Posterior cingulate gyrus (tissue), 11 donors: ENCODE measurements at places on chromosomes 2 and 18.

DNA sequence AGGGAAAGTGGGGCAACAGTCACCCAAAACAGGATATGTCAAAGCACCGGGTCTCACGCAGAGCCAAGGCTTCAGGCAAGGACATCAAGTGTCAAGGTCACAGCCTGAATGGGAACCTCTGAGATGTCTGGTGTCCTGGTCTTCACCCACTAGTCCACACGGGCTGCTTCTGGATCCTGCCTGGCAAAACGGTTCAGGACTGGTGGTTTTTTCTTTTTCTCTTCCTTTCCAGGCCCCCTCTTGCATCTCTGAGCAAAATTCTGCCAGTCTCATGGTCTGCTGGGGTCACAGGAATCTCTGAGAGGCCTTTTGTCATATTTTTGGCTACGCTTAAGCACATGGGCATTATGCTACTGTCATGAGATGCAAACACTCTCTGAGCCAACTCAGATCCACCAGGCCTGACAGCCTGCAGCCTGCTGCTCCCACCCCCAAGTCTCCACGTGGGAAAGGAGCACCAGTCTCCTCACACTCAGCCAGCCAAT is 518.2 kb upstream of the ZEB2 start:
- peak; percentile 82 for DNase-seq

DNA sequence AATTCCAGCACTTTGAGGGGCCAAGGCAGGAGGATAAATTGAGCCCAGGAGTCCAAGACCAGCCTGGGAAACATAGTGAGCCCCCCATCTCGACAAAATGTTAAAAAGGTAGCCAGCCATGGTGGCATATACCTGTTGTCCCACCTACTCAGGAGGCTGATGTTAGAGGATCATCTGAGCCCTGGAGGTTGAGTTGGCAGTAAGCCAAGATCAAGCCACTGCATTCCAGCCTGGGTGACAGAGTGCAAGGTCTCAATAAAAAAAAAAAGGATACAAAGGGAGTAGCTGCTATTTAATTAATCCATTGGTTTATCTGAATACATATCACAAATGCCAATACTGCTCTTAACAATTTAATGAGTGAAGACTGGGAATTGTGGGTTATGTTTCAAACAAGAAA is 327.8 kb downstream of the CPS1 start:
- no peak for DNase-seq

DNA sequence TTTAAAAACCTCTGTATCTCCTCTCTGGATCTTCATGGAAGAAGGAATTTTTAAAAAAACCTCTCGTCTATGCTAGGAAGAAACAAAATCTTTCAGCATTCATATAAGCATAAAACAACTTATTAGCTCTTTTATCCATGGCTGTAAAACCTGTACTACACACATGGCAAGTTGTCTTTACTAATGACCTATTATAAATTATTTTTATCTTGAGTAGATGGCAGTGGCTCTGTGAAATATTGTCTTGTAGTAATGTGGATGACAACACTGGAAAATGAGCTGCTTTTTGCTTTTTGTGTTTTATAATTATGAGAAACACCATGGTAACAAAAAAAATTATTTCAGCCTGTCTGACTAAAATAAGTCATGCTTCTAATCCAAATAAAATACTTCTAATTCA is 18.9 kb downstream of the PHLPP1 start:
- no peak for DNase-seq

DNA sequence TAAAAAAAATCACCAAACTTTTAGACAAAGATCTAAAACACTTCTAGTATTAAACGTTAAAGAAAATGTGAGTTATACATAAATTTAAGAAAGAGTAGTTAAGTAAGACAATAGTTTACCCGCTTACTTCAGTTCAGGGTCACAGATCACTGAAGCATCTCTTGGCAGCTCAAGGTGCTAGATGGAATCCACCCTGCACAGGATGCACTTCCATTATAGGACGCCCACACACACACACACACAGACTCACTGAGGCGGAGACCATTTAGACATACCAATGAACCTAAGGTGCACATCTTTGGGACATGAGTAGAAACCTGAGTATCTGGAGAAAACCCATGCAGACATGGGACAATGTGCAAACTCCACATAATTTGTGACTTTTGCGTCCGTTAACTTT is 630.6 kb upstream of the ZNF804A start:
- DNase-seq = no peak

GRCh38 chr2:20781656-20782265 is 41.1 kb downstream of the LDAH start:
- DNase-seq = no peak

DNA sequence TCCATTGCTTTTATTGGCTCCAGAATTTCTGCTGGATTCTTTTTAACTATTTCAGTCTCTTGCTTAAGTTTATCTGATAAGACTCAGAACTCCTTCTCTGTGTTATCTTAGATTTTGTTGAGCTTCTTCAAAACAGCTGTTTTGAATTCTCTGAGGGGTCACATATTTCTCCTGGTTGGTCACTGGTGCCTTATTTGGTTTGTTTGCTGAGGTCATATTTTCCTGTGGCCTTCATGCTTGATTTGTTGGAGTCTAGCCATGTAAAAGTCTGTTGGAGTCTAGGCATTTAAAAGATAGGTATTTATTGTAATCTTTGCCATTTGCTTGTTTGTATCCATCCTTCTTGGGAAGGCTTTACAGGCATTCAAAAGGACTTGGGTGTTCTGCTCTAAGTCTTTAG is 398.7 kb downstream of the DSEL start:
- no peak for DNase-seq

GRCh38 chr2:74714691-74715080 is 60.6 kb downstream of the SEMA4F start:
- DNase-seq = no peak

GRCh38 chr18:31634331-31634713 is 42.6 kb downstream of the TTR start:
- no peak for DNase-seq

- peak; percentile 72 for DNase-seq
Measured at GRCh38 chr2:148926981-148927401, 52.0 kb downstream of the KIF5C start.

DNA sequence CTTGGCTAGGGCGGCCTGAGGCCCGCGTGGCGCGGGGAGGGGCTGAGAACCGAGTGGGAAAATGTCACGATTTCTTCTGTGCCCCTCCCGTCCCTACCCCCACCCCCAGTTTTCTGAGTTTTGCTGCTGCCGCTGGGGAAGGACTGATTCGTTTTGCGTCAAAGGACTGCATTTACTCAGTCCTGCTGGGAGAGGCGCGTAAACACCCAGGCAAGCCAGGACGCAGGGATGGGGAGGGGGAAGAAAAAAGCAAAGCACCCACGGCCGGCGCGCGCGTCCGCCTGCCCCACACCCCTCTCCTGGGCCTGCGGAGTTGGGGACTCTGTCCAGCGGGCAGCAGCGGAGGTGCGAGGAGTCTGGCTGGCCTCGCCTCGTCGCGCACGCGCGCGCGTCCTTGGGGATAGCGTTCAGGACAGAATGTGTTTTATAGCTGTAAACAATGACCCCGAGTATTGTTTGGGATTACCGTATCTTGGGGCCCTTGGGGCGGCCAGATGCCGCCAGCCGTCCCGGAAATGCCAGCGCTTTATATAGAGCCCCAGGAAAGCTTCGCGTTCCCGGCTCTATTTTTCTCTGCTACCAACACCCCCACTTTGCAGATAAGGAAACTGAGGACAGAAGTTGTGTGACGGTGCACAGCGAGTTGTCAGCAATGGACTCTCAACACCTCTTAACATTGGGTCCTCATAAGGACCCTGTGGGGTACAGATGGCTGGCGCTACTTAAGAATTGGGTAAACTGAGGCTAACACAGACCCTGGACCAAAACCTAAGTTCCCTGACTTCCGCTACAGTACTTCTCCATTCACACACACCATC is 1.7 kb upstream of the FOSL2 start:
- DNase-seq = peak; percentile 61

- DNase-seq = no peak
Measured at GRCh38 chr18:3095921-3096320, 83.0 kb upstream of the LPIN2 start.

- DNase-seq = no peak
Measured at GRCh38 chr2:186641807-186642321, 52.0 kb upstream of the FAM171B start.

DNA sequence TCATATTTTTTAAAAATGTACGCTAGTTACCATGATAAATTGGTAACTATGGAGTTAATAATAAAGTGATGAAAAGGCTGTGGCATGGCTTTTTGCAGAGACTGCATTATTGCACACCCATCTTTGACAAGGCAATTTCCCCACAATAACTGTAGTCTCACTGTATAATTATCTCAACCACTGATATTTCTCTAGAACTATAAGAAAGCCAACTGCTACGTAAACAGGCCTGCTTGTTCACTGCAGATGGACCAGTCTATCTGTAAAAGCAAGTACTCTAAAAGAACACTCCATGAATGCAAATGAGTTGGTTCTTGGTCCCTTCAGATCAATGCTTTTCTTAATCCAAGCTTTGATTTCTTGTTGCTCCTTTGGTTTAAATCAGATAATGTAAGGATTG is 218.7 kb downstream of the RBM43 start:
- DNase-seq = no peak

GRCh38 chr2:232522623-232523401 is 2.6 kb downstream of the PRSS56 start:
- no peak for DNase-seq

DNA sequence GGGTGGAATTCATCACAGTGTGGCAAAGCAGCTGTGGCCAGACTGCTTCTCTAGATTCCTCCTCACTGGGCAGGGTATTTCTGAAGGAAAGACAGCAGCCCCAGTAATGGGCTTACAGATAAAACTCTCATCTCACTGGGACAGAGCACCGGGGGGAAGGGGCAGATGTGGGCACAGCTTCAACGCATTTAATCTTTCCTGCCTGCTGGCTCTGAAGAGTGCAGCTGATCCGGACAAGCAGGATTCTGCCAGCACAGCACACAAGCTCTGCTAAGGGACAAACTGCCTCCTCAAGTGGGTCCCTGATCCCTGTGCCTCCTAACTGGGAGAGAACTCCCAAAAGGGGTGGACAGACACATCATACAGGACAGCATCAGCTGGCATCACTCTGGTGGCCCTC is 779.9 kb upstream of the CNTNAP5 start:
- DNase-seq = no peak

DNA sequence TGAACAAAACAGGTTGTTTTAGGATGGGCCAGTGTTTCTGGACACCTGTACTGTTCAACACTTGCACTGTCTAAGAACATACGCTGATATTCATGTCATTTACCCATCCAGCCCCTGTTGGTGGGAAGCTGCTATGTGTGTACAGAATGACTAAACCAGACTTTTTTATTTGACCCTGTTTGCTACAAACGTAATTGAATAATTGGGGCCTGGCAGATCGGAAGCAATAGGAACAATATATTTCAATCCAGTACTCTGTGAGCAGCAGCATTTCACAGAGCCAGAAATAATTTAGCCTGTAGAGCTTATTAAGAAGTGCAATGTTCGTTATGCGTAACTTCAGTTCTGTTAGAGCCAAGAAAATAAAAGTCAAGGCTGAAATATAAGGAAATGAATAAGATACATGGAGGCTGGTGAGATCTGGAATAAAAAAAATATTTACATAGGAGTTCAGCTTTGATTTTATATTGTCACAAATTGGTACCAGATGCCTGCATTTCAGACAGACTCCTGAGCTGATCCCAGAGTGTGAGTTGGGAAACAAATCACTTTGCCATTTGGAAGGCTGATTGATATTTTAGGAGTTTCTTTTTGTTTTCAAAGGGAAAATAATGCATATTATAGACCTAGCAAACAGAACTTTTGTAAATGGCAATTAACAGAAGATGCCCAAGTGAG is 19.7 kb downstream of the CABLES1 start:
- no peak for DNase-seq

DNA sequence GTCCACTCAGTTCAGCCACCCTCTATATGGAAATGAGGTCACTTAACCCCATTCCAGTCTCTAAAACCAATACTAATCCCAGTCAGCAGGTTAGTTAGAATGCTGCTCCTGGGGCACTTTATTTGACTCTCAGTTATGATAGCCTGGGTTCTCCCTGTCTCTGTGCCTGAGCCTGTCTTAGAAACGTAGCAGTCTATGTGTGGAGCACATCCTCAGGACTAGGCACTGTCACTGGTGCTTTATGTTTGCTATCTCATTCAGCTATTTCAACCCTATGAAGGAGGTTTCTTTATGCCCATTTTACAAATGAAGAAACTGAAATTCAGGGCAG is 152.5 kb upstream of the PKDCC start:
- no peak for DNase-seq

- DNase-seq = no peak
Measured at GRCh38 chr2:48415836-48416515, 114.0 kb upstream of the STON1 start.

- no peak for DNase-seq
Measured at GRCh38 chr2:232236200-232236599, 142.4 kb upstream of the ALPP start.

GRCh38 chr2:218988164-218988563 is 3.2 kb upstream of the FEV start:
- peak; percentile 8 for DNase-seq

GRCh38 chr2:134208825-134209224 is 45.0 kb upstream of the MGAT5 start:
- no peak for DNase-seq

- no peak for DNase-seq
Measured at GRCh38 chr2:186399082-186399644, 86.9 kb upstream of the ZC3H15 start.

DNA sequence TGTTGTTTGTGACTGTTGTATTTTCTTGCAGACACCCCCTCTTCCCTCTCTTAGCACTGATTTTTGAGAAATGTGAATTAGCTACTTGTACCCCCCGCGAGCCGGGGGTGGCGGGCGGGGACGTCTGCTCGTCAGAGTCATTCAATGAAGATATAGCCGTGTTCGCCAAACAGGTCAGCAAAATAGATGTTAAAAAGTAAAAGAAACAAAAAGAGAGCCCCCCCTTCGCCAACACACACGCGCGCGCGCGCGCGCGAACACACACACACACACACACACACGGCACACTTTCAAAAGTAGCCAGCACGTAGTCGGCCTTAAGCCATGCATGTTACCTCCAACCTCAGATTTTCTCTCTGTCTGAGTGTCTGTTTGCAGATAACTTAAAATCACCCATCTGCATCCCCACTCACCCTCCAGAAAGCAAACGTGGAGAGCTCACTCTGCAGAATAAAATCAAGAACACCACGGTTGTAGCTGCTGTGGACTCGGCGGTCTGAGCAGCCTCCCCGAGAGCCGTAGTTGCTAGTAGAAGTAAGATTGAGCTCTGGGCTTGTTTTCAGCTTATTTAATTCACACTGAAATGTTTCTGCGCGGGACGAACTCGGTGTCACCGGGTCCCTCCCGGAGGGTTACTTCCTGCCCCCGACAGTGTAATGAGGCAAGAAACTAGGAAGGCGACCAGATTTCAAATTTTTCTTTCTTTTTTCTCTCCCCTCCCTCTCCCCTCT is 5.1 kb downstream of the MEIS1 start:
- no peak for DNase-seq

GRCh38 chr2:224909885-224910573 is 132.2 kb downstream of the DOCK10 start:
- no peak for DNase-seq

- DNase-seq = no peak
Measured at GRCh38 chr18:62354151-62354550, 29.0 kb downstream of the TNFRSF11A start.

DNA sequence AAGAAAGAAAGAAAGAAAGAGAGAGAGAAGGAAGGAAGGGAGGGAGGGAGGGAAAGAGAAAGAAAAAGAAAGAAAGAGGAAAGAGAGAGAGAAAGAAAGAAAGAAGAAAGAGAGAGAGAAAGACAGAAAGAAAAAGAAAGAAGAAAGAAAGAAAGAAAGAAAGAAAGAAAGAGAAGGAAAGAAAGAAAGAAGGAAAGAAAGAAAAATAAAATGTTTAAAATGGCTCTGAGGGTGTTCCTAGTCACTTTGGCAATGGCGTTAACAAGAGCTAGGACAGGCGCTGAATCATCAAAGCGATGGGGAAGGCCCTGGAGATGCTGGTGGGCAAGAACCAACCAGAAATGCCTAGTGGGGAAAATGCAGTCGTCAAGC is 77.8 kb upstream of the GPC1 start:
- no peak for DNase-seq
